Bronchial epithelial cell (primary cell): ENCODE measurements at places on chromosomes 3 and 15. TPM values are rescaled to one million over a fixed set of nuclear protein-coding genes. Genes with fewer than 3 reads are reported as not detected.

Gene WDR82
- 61.3 and 67.7 TPM in 2 replicates for total RNA-seq

Gene ATP10A
- total RNA-seq: 0.26 and 1.8 TPM in 2 replicates

Gene HESX1
- 0.13 and 0.26 TPM in 2 replicates for total RNA-seq

Gene DPPA2
- not detected in 2 replicates for total RNA-seq

Gene RARB
- 0.13 and 0.26 TPM in 2 replicates for total RNA-seq

Gene PLSCR2
- total RNA-seq: 0.26 TPM in 1 of 2 replicates, not detected in the other

Gene ADAMTSL3
- total RNA-seq: 0.79 and 1.2 TPM in 2 replicates

Gene POPDC2
- total RNA-seq: 0.26 TPM in 1 of 2 replicates, not detected in the other

Gene CORO2B
- under 0.01 TPM in 1 of 2 replicates, not detected in the other for total RNA-seq

Gene HCLS1
- 6.3 and 10.4 TPM in 2 replicates for total RNA-seq

Gene UROC1
- total RNA-seq: not detected in 2 replicates

Gene NPRL2
- total RNA-seq: 11.0 and 17.1 TPM in 2 replicates

Gene MORC1
- not detected in 2 replicates for total RNA-seq

Gene HYAL3
- total RNA-seq: 6.6 and 6.8 TPM in 2 replicates

Gene CYP8B1
- not detected in 2 replicates for total RNA-seq

Gene CRYGS
- 0.79 and 1.7 TPM in 2 replicates for total RNA-seq

Gene KBTBD13
- not detected in 2 replicates for total RNA-seq

Gene PEX5L
- under 0.01 TPM in 2 replicates for total RNA-seq

Gene TMC3
- not detected in 2 replicates for total RNA-seq

Gene GNAT1
- total RNA-seq: 0.26 TPM in 1 of 2 replicates, not detected in the other

Gene TRIM71
- total RNA-seq: not detected in 2 replicates

Gene CATSPER2
- total RNA-seq: 4.7 TPM in 2 replicates

Gene ILDR1
- total RNA-seq: 1.6 and 6.0 TPM in 2 replicates
